Globus pallidus (tissue), 1 donor: ENCODE measurements at places on chromosomes 4 and X.

- DNase-seq, result no peak
These were observed 762 bp downstream of the PIGA start for GRCh38 chrX:15334561-15334960.

GRCh38 chrX:23373129-23373804 lies 38.6 kb downstream of the PTCHD1 start:
- DNase-seq, result no peak

- DNase-seq, result no peak
These were observed 61.6 kb downstream of the STX18 start for GRCh38 chr4:4480205-4480604.

GRCh38 chr4:153221783-153222706 lies 17.8 kb downstream of the TRIM2 start:
- peak; percentile 59 for DNase-seq

GRCh38 chr4:66785479-66785878 lies 759.8 kb downstream of the CENPC start:
- no peak for DNase-seq

- no peak for DNase-seq
These were observed 107.6 kb downstream of the LARP1B start for GRCh38 chr4:128168701-128169100.

- DNase-seq, result no peak
These were observed 705 bp downstream of the RPS6KA3 start for GRCh38 chrX:20265726-20266681.

DNA sequence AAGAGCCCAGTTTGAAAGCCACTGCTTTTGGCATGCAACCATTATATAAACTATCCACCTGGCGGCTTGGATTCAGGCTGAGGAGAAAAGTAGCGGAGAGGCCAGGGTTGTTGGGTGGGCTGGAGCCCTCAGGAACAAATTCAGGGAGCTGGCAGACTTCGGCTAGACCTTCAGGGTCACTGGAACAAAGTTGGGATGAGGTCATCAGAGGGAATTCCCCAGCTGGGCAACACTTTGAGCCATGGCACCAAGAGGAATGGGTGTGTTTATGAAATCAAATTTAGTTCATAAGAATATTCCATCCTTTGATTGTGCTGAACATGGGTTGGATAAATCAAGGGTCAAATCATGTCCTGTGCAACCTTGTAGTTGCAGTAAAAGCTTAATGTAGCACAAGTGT lies 22.0 kb downstream of the MTMR1 start:
- no peak for DNase-seq

DNA sequence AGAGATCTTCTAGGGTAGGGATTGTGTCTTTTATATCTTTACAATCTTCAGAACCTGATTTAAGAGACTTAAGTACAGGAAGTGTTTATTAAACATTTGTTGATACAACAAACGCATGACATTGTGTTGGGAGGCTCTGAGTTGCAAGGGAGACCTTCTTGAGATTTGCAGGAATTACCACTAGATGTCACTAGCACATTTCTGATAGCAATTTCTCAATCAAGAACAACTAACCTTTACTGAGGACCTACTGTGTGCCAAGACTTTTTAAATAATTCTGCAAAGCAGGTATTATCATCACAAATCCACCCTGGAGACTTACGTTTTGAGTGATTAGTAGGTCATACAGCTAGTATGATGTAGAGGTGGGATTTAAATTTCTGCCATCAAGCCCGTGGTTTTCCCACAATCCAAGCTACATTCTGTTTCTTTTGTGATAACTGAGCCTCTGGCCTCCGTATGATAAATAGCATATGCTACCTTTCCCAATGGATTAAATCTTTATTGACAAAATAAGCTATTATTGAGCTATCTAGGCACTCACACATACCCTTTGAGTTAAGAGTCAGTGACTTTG lies 986.0 kb downstream of the CCSER1 start:
- peak; percentile 18 for DNase-seq

GRCh38 chr4:149902242-149902641 lies 86.6 kb upstream of the IQCM start:
- no peak for DNase-seq

GRCh38 chr4:27490315-27490714 lies 629.7 kb downstream of the STIM2 start:
- DNase-seq, result no peak

DNA sequence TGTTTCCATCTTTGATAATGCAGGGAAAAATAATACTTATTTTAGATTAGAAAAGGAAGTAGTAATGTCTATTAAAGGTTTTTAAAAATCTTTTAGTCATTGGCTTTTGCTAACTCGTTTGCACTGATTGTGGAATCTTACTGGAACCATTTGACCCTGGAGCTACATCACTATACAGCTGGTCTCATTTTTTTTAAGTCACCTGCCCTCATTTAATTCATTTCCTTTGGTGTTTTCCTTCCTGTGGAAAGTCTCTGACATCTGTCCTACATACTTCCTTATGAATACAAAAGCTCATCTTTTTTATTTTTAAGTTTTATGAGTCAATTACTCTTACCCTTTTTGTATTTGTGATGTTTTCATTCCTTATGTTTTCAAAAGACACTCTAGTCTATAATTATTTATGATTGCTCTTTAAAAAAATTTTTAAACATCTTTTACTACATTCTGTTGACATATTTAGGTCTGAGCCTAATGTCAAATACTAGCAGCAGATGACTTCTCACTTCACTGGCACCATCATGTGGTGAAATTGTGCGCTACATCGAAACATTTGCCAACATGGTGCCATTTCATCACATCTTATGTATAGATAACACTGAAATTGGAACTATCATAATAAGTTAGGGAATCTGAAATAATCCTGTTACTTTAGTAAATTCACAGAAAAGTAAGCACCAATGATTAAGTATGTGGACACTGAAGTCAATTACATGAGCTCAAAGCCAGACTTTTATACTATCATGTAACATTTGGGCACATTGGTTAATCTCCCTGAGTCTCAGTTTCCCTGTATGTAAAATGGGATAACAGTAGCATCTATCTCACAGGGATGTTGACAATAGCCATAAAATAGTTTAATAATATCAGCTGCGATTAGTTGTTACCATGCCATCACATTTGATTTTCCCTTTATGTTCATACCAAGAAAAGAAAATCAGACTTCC lies 9.4 kb upstream of the MMAA start:
- peak; percentile 65 for DNase-seq

DNA sequence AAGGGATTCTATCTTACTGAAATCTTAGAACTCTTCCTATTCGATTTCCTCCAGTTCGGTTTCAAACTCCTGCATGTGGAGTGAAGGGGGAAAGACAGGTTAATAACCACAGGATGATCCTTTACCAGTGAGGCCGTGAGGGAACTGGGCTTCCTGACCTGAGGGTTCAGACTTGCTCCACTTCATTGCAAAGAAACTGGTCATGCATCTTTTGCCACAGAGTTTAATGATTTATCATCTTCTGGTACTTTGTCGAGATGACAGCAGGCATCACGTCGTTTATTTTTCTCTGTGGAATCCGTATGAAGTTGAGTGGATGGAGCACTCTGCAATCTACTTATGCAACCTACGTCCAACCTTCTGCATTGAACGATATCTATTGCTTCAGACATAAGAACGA lies 145.9 kb upstream of the NLGN4X start:
- no peak for DNase-seq

DNA sequence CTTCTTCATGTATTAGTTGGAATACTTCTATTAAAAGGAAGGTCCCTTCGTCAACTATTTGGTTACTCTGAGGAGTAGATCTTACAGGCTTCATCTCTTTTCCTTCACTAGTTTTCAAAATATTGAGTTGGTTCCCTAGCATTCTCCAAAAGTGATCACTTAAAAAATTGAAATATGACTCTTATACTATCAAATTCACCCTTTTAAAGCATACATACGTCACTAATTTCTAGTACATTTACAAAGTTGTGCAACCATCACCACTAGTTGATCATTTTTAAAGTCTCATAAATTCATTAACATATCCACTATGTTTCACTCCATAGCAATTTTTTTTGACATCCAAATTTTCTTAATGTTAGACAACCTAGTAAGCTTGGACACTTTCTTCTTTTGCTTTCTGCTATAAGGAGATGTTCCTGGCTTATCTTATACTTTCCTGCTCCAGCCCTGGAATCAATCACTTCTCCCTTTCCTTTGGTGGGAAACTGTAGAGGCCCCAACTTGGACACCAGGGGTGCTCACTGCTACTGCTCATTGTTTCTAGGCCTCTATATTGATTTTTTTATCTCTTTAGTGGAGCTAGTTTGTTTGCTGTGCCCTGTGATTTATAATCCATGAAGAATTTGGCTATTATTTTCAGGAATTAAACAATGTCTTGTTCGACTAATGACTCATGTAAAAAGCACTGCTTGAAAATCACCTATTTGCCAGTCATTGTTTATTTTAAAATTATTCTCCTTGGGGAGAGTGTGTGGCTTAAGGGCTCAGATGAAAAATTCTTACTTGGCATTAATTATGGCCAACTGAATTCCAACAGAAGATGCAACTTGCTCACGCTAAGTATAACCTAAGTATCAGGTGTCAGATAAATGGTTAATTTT lies 4.0 kb upstream of the ZFX start:
- no peak for DNase-seq

DNA sequence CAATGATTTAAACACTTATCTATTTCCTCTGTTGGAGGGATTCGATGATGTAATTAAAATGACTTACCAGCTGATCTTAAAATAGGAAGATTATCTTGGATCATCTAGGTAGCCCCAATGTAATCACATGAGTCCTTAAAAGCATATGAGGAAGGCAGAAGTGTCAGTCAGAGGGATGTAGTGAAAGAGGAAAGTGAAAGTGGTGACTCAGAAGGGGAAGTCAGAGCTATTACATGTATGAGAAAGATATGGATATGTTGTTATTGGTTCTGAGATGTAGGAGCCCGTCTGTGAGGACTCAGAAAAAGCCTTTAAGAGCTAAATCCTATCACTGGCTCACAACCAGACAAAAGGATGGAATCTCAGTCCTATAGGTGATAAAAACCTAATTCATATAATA lies 456.4 kb downstream of the DACH2 start:
- no peak for DNase-seq

GRCh38 chr4:48380583-48381167 lies 39.3 kb downstream of the SLAIN2 start:
- DNase-seq, result no peak

GRCh38 chr4:188175288-188175687 lies 36.0 kb downstream of the TRIML1 start:
- DNase-seq, result no peak

- DNase-seq, result no peak
These were observed 15.0 kb upstream of the UBE2D3 start for GRCh38 chr4:102842367-102842766.

- no peak for DNase-seq
These were observed 90.1 kb downstream of the EVC2 start for GRCh38 chr4:5618051-5618960.

- DNase-seq, result no peak
These were observed 4.3 kb upstream of the DDX60L start for GRCh38 chr4:168484626-168485025.

DNA sequence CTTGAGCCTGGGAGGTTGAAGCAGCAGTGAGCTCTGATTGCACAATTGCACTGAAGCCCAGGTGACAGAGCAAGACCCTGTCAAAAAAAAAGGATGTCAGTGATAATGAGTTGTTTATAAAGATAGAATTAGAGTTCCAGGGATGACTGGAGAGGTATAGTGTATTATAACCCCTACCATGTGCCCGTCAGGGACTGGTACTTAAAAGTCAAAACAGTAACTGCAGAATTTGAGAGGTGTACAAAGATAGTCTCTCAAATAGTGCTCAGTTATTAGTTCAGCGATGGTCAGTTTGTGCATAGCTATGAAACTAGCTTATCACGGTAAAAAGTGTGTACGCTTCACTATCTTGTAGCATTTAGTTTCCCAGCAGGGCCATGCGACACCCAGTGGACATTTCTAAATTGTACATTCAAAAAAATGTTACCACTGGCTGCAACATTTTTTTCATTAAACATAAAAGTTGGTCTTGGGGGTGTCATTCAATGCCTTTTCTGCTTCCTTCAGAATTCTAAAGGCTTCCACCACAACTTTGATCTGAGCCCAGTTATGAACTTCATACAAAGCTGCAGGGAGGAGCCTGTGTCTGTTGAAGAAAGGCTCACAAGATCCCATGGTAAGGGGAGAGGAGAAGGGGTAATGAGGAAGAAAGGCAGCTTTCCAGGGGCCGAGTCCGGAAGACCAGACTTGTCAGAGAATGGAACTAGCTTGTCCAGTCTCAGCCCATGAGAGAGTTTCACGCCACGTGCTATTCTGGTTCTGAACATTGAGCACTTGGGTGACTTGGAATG lies 9.2 kb upstream of the GYG2 start:
- no peak for DNase-seq

- peak; percentile 58 for DNase-seq
These were observed 1.5 kb downstream of the USP51 start for GRCh38 chrX:55488006-55488592.

- no peak for DNase-seq
These were observed 310.5 kb downstream of the CFAP299 start for GRCh38 chr4:80646061-80646460.

DNA sequence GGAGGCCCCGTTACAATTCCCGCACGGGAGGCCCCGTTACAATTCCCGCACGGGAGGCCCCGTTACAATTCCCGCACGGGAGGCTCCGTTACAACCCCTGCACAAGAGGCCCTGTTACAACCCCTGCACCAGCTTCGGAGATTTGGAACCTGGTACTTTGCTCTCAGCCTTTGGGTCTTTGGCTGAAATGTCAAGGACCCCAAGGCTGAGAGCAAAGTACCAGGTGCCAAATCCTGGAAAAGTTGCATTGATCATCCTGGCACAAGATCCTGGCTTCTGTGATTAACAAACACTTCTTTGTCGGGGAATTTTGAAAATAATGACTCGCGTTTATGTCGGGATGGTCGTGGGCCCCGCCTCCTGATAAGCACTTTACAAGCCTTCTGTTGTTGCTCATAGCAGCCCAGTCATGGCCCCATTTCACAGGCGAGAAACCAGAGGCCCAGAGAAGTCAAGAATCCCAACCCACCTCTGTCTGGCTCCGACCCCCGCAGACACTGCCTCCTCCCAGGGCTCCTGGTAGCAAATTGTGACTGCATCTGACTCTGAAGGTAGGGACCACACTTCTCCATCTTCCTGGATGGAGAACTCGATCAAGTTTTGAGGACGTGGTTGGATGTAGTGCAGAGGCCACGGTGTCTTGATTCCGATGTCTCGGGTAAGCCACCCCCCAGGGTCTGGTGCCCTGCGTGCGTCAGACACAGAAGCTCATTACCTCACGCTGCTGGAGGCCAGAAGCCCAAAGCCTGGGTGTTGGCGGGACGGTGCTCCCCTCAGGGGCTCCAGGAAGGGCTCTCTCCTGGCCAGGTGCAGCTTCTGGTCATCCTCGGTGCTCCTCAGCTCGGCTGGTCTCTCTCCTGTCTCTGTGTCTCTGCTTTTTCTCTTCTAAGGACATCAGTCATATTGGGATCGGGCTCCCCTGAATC lies 60.3 kb downstream of the ADRA2C start:
- DNase-seq, result no peak
